IMR-90 (cell line): ENCODE measurements at places on chromosomes 4 and X. TPM values are rescaled to one million over a fixed set of nuclear protein-coding genes. Genes with fewer than 3 reads are reported as not detected.

The SPANXN5 gene
- not detected in 2 replicates for total RNA-seq

The OPHN1 gene
- 12.5 and 13.1 TPM in 2 replicates for total RNA-seq

- H3K36me3 ChIP-seq: no peaks in the 10 kb centered on the region
- no peaks in the 10 kb centered on the region for H3K27me3 ChIP-seq
- no peaks in the 10 kb centered on the region for H3K4me1 ChIP-seq
These were observed 68.9 kb downstream of the ARHGAP24 start for GRCh38 chr4:85543832-85544231.

DNA sequence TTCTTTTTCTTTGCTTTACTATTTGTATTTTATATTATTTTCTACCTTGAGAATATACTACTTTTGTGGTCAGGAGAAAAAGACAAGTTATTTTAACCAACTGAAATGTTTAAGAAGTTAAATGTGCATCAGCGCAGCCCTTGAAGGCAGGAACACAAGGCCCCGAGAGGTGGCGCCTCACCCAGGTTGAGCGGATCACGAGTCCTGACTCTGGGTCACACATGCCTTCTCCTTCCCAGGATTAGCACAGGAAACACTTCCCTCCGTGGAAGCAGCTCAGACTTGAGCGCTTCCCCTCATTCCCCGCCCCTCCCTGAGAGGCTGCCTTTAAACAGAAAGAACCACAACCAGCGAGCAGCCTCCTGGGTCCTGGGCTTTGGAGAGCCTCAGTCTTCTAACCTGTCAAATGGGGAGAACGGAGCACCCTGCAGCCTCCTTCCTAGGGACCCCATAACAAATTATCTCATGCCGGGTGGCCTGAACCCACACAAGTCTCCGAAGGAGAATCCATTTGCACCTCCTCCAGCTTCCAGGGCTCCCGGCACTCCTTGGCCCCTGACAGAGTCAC is 217.6 kb downstream of the AFAP1 start:
- no peak overlapping the region for H3K4me3 ChIP-seq
- no peak for DNase-seq

DNA sequence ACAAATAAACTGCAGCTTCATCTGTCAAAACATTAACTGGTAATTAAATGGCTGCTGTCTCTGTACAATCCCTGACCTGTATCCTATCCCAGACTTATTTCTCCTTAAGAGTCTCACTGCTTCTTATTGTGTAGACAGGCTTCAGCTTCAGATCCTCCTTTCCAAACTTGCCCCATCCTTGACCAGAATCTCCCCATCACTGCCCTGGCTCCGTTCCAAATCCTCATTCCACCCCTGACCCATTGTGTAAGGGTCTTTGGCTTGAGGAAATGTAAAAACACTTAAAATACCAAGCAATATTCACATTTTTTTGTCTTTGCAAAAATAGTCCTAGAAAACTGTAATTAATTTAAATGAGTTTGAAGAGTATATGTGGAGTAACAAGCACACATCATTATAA is 152.6 kb upstream of the VEGFC start:
- no peaks in the 10 kb centered on the region for H3K27me3 ChIP-seq
- peaks cover 5% of the 10 kb centered on the region for H3K4me1 ChIP-seq
- no peak for DNase-seq
- H3K27ac ChIP-seq: peak overlapping the region; percentile 29; the same call in 1 of the 2 replicates

The SEPTIN11 gene
- 573 and 632 TPM in 2 replicates for total RNA-seq

The CT47C1 gene
- not detected in 2 replicates for total RNA-seq

DNA sequence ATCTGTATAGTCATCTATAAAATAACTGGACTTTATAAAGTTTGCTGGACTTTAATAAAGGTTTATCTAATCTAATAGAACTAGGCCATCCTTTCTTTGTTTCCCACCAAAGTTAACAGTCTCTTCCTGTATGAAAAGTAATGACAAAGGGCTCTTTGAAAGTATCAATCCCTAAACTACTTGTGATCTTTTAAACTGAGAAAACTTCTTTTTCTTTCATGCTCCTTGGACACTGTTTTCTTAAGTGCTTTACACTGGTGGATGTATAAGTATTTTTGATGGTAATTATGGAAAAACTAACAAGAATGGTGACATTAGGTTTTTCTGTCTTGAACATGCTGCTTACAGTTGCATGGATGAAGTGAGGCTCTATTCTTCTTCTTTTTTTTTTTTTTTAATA is 2.4 kb upstream of the ZFX start:
- peak overlapping the region; percentile 53; the same call in 1 of the 2 replicates for H3K27ac ChIP-seq
- peaks cover 9% of the 10 kb centered on the region for H3K4me1 ChIP-seq
- H3K4me3 ChIP-seq: no peak overlapping the region
- H3K27me3 ChIP-seq: no peaks in the 10 kb centered on the region
- no peaks in the 10 kb centered on the region for H3K36me3 ChIP-seq
